T-helper 2 cell treated with Interferon-gamma antibody and Interleukin-4, amounts not matched to agents 5 μg/mL and 100 μg/mL, for 36 hours (primary cell): ENCODE measurements at places on chromosomes 5 and 9.

- no peak for DNase-seq
Observed at GRCh38 chr5:34001241-34001841, 6.5 kb downstream of the AMACR start.

GRCh38 chr5:112929336-112930081 is 7.5 kb upstream of the REEP5 start:
- DNase-seq, result no peak

GRCh38 chr9:15149450-15149849 is 157.6 kb downstream of the TTC39B start:
- DNase-seq, result no peak

- no peak for DNase-seq
Observed at GRCh38 chr5:98905857-98906688, 22.7 kb downstream of the CHD1 start.

GRCh38 chr5:112732131-112732530 is 5.6 kb upstream of the APC start:
- no peak for DNase-seq

- DNase-seq, result no peak
Observed at GRCh38 chr5:129172580-129172979, 78.0 kb downstream of the ISOC1 start.

- no peak for DNase-seq
Observed at GRCh38 chr5:59660737-59661136, 232.8 kb downstream of the PDE4D start.

- no peak for DNase-seq
Observed at GRCh38 chr5:14816374-14816998, 55.1 kb downstream of the ANKH start.

- no peak for DNase-seq
Observed at GRCh38 chr9:27766073-27766835, 193.0 kb upstream of the C9orf72 start.

DNA sequence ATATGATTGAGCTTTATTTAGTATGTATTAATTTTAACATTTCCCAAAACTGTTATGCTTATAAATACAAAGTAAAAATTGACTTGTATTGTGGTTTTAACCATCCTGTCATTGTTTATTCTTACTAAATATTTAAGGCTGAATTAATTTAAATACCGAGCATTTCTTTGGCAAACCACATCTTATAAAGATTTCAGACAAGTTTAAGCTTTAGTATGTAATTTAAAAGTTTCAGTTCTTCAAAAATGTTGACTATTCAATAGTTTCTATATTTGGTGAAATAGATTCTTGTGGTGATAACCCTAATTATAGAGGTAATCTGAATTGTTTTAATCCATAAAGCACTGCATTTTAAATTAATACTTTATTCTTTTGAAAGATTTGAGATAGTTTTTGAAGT is 65.5 kb downstream of the CCNH start:
- DNase-seq, result no peak

DNA sequence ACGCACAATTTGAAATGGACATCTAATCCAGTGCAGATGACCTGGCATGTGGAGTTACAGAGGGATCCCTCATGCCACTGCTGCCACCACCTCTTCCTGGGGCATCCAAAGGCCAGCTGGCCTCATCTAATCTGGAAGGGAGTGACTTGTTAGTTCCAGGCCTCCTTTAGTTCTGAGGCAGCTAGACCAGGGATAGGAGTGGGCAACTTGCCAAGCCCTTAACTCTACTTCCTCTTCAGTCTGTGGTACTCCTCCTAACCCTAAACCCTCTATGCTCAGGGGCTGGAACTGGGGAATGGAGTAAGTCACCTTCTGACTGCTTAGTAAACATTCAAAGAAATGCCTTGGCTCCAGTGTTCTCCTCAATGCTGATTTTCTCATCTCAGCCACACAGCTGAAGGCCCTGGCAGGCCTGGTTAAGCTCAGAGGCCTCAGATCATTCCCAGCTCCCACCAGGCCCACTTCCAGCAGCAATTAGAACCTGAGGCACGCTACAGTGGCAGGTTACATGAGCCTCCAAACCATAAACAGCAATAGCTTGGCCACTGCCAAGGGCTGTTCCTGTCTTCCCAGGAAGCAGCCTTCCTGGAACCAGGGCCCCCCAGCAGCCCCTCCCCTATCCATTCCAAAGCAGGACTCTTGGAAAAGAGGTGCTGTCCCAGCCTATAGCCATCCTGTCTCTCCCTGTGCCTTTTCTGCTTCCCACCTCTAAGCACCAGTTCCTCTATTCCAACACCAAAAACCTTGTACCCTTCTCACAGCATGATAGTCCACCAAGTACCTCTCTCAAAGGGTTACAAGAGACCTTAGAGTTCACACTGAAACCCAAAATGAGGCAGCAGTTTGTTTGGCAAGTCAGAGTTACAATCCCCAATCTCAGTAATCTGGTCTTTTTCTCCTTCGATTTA is 2.0 kb downstream of the EIF4EBP3 start:
- no peak for DNase-seq

DNA sequence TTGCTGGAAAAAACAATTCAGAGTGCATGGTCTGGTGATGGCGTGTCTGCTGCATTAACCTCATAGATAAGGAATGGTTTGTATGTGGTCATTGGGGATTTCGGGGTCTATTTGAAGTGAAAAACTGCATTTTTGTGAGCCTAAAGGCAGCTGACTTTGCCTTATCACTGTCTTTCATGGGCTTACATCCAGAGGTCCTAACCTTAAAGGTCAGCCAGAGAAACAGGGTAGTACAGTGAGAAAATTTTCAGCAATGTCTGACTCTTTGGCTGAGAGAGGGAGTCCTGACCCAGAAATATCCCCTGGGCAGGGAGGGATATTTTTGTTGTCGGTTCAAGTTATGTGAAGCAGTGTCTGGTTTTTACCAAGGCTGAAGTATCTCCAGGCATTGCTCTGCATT is 5.7 kb downstream of the PCSK5 start:
- no peak for DNase-seq

- no peak for DNase-seq
Observed at GRCh38 chr9:32487981-32488380, 38.0 kb downstream of the RIGI start.

GRCh38 chr5:82924226-82925060 is 152.8 kb downstream of the TMEM167A start:
- DNase-seq, result no peak

- no peak for DNase-seq
Observed at GRCh38 chr9:136695955-136696354, 8.7 kb upstream of the AGPAT2 start.

DNA sequence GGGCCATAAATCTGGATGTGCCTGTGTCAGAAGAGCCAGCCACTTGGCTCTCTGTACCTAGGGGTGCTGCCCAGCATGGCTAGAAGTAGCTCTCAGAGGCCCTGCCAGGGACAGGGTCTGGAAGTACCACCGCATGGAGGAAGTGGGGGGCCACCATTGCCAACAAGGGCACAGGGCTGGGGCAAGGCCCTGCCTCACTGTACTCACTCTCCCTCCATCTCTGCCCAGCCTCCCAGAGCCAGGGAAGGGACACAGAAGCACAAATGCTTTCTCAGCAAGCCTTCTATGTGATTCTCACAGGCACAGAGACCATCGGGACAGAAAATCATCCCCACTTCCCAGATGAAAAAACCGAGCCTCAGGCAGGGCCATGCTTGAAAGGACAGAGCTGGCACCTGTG is 138.1 kb downstream of the C5orf15 start:
- no peak for DNase-seq

DNA sequence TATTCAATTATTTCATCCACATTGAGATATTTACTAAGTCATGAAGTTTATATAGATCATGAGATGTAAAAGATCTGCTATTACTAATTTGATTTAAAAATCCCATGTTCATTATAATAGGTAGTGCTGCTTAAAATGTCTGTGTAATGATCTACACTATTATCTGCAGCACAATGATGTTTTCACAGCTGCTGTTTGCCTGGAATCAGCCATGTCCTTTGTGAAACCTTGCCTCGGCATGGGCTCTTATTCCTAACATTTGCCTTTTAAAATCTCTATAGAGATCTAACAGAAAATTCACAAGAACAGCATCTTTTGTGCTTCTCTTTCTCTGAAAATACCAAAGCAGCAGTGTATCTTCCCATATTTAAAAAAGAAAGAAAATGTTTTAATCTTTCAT is 444.6 kb downstream of the PTPRD start:
- no peak for DNase-seq

- DNase-seq, result no peak
Observed at GRCh38 chr5:149680810-149681221, 49.3 kb upstream of the PPARGC1B start.

GRCh38 chr9:18022642-18023041 is 443.8 kb downstream of the SH3GL2 start:
- no peak for DNase-seq

- DNase-seq, result no peak
Observed at GRCh38 chr5:21237461-21237860, 1249.5 kb upstream of the CDH18 start.

DNA sequence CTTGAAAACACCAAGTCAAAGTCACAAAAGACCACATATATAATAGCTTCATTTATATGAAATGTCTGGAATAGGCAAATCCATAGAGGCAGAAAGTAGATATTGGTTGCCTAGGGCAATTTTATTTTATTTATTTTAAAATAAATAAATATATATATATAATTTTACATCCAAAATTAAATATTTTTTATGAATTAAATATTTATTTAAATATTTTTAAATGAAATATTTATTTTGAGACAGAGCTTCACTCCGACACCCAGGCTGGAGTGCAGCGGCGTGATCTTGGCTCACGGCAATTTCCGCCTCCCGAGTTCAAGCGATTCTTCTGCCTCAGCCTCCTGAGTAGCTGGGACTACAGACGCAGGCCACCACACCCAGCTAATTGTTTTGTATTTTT is 58.9 kb upstream of the ATG10 start:
- DNase-seq, result no peak

GRCh38 chr9:20441711-20442423 is 180.4 kb downstream of the MLLT3 start:
- no peak for DNase-seq

DNA sequence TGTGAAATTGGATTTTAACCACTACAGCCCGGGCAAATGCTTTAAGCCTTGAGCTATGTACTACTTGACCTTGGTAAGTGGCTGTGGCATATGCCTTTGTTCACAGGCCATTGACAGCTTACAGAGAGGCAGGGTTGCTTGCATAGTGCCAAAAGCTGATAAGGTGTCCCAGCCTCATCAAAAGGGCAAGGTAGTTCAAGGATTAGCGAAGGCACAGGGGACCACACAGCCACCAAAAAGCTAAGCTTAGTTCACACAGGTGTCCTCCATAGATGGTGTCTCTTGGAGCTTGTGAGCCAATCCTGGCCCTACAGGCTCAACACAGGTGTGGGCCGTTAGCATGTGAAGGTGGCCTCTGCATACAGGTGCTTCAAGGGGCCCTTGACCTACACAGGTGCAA is 86.8 kb downstream of the ZNF622 start:
- no peak for DNase-seq

DNA sequence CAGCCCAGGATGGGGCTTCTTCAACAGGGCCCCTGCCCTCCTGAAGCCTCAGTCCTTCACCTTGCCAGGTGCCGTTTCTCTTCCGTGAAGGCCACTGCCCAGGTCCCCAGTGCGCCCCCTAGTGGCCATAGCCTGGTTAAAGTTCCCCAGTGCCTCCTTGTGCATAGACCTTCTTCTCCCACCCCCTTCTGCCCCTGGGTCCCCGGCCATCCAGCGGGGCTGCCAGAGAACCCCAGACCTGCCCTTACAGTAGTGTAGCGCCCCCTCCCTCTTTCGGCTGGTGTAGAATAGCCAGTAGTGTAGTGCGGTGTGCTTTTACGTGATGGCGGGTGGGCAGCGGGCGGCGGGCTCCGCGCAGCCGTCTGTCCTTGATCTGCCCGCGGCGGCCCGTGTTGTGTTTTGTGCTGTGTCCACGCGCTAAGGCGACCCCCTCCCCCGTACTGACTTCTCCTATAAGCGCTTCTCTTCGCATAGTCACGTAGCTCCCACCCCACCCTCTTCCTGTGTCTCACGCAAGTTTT is 23.6 kb downstream of the PCDHGC5 start:
- peak; percentile 77 for DNase-seq

GRCh38 chr9:122217640-122218039 is 11.1 kb downstream of the LHX6 start:
- no peak for DNase-seq
